ENCODE measurements at places on chromosomes 2 and 18. TPM values are rescaled to one million over a fixed set of nuclear protein-coding genes. Genes with fewer than 3 reads are reported as not detected.

DNA sequence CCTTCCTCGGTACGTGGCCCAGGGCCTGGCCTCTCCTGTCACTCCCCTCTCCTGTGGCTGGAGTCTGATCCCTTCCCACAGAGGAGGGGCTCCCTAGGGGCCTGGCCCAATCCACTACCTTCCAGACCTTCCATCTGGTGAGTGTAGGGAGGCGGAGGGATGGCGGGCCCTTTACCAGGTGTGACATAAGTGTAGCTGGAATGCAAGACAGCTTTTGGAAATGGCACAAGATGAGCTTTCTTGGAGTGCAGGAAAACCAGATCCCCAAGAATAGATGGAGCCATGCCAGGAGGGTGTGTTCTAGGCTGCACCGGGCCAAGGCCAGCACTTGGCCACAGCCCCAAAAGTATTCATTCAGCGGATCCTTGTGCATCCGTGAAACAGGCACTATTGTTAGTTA lies 30.1 kb downstream of the IGFBP5 start:
- H3K36me3 ChIP-seq: peaks cover 43% of the 10 kb centered on the region
- DNase-seq: no peak
- H3K4me1 ChIP-seq: peaks cover 16% of the 10 kb centered on the region
- no peak overlapping the region for H3K4me3 ChIP-seq
- H3K27ac ChIP-seq: peak overlapping the region; percentile 66

GRCh38 chr18:32468147-32468845 lies 2.4 kb downstream of the GAREM1 start:
- H3K4me1 ChIP-seq: peaks cover 8% of the 10 kb centered on the region
- no peak for DNase-seq
- no peaks in the 10 kb centered on the region for H3K27me3 ChIP-seq
- H3K36me3 ChIP-seq: no peaks in the 10 kb centered on the region
- peak overlapping the region; percentile 74 for H3K4me3 ChIP-seq

The ASXL3 gene
- 6.6 TPM for total RNA-seq

- no peak for DNase-seq
- no peaks in the 10 kb centered on the region for H3K36me3 ChIP-seq
- H3K4me3 ChIP-seq: no peak overlapping the region
- no peak overlapping the region for H3K27ac ChIP-seq
These were observed 5.9 kb downstream of the SERPINB11 start for GRCh38 chr18:63708650-63709049.

DNA sequence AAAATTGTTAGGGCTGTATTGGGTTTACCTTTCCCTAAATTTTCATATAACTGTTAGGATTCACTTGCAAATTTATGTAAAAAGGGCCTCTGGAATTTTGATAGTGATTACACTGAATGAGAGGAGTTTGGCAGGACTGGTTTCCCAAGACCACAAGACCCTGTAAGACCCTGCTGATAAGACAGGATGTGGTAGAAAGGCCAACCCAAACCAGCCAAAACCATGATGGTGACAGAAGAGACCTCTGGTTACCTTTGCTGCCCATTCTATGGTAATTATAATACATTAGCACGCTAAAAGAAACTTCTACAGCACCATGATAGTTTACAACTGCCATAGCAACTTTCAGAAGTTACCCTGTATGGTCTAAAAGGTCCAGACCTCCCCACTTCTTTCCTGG lies 8.3 kb upstream of the CASP10 start:
- H3K27me3 ChIP-seq: no peaks in the 10 kb centered on the region

Data from ascending aorta (tissue), 2 donors.